ENCODE measurements at places on chromosomes 1 and 21.

GRCh38 chr1:211825980-211826379, 4.6 kb downstream of the LPGAT1 start:
- no peak for DNase-seq

GRCh38 chr1:246592695-246593094, 26.4 kb downstream of the CNST start:
- no peak for DNase-seq

- DNase-seq = no peak
These were observed 56.8 kb downstream of the SLC66A1 start for GRCh38 chr1:19368964-19369363.

GRCh38 chr1:54218883-54219687, 19.1 kb downstream of the MRPL37 start:
- DNase-seq = no peak

DNA sequence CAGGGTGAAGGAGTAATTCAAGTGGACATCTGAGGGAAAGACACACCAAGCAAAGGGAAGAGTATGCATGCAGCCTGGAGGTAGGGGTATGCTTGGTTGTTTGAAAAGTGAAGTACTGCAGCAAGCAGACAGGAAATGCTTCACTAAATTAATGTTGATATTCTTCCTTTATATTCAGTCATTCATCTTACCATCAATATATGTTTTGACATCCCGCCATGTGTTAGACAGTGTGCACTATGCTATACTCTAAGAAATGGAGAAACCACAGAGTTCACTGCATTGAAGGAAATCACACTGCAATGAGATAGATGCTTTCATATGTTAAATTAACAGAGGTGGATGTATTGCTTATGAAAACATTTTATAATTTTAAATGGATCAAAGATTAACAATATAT, 82.9 kb downstream of the HSPA13 start:
- DNase-seq = no peak

GRCh38 chr1:173871500-173871899, 3.3 kb downstream of the ZBTB37 start:
- no peak for DNase-seq

GRCh38 chr1:230877924-230878590, 9.7 kb upstream of the C1orf198 start:
- no peak for DNase-seq

Measured in D341Med (cell line).